AG10803 (cell line): ENCODE measurements at places on chromosomes 1 and 21.

DNA sequence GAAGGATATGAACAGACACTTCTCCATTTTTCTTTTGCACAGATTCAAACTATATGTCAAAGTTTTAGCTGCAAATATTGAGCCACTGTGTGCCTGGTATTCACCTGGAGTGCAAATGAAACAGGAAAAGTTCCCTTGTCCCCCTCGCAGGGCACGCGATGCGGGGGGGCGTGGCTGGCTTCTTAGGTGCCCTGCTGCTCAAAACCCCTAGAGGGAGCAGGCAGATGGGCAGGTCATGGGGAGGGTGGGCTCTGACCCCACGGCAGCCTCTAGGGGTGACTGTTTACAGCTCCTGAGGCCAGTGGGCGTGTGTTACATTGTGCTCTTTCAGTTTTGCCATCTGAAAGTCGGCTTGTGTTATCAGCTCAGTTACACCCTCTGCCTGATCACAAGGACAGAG, 931.2 kb upstream of the B3GALT2 start:
- no peak for DNase-seq

DNA sequence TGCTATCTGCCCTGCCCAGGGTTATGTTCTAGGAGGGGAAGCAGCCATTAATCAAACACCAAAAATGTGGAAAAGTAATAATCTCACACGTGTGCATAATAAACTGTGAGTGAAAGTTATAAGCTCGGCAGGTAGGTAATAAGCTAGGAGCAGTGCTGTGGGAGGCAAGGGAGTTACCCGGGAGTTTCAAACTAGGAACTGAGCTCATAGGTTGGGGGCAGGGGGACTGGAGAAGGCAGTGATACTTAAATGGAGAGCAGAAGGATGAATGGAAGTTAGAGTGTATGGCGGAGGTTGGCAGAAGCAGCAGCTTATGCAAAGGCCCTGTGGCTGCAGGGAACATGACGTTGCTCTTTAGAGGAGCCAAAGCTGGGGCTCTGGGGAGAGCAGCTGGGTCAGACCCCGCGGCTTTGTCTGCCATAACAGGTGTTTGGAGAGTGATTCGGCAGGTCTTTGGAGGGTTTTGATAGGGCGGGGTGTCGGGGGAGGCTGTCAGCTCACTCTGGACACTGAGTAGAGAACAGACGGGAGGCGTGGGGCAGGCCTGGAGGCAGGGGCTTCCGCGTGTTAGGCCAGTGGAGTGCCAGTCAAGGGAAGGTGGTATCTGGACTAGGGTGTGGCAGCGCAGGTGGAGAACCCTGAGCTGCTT, 20.0 kb downstream of the PTPRF start:
- no peak for DNase-seq

GRCh38 chr1:204879351-204879750, 8.7 kb downstream of the NFASC start:
- peak; percentile 64 for DNase-seq

GRCh38 chr1:3473381-3473844, 18.9 kb downstream of the ARHGEF16 start:
- peak; percentile 93 for DNase-seq

- no peak for DNase-seq
Observed at GRCh38 chr1:154186852-154187501, 4.9 kb downstream of the TPM3 start.

DNA sequence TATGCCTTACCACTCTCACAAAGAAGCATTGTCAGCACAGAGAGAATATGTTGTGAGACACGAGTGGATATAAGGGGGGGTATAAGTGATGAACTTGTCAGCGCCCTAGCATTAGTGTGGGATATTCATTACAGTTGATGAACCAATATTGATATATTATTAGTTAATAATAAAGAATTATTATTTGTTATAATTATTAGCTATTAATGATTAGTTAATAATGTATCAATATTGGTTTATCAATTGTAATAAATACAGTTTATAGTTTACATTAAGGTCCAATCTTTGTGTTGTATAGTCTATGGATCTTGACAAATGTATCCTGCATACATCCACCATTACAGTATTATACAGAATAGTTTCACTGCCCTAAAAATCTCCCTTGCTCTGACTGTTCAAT, 120.2 kb upstream of the NCAM2 start:
- DNase-seq, result no peak

- DNase-seq, result no peak
Observed at GRCh38 chr1:197905699-197906351, 3.4 kb downstream of the C1orf53 start.

DNA sequence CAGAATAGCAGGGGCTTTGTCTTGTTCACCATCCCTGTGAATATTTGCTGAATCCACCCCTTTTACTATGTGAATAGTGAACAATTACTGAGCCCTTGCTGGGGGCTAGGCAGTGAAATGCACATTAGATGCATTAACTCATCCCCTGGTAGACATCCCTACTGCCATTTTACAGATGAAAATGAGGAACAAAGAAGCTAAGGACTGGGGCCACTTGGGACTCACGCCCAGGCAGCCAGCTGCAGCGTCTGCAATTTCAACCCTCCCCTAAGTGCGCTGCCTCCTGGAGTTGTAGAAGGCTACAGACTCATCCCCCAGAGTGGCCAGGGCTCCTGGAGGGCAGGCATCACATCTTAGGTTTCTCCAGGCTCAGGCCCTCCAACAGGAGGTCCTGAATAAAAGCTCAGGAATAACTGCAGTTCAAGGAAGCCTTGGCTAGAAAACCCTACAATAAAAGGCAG, 31.6 kb downstream of the CAPZB start:
- DNase-seq, result no peak
